Neural crest cell (in vitro differentiated cells): ENCODE measurements at places on chromosomes 5 and 9. TPM values are rescaled to one million over a fixed set of nuclear protein-coding genes. Genes with fewer than 3 reads are reported as not detected.

The NOL8 gene
- 38.6 and 40.1 TPM in 2 replicates for total RNA-seq

The SLC25A2 gene
- total RNA-seq: 0.72 and 1.1 TPM in 2 replicates

GRCh38 chr9:121641224-121641611 lies 10.2 kb upstream of the DAB2IP start:
- H3K27me3 ChIP-seq: peaks cover 3% of the 10 kb centered on the region
- peaks cover 61% of the 10 kb centered on the region for H3K4me1 ChIP-seq
- no peak overlapping the region for H3K4me3 ChIP-seq
- no peak overlapping the region for H3K27ac ChIP-seq

The GABRA6 gene
- total RNA-seq: not detected in 2 replicates

The RGS7BP gene
- total RNA-seq: 0.39 and 0.56 TPM in 2 replicates

The ETF1 gene
- 101 and 107 TPM in 2 replicates for total RNA-seq

DNA sequence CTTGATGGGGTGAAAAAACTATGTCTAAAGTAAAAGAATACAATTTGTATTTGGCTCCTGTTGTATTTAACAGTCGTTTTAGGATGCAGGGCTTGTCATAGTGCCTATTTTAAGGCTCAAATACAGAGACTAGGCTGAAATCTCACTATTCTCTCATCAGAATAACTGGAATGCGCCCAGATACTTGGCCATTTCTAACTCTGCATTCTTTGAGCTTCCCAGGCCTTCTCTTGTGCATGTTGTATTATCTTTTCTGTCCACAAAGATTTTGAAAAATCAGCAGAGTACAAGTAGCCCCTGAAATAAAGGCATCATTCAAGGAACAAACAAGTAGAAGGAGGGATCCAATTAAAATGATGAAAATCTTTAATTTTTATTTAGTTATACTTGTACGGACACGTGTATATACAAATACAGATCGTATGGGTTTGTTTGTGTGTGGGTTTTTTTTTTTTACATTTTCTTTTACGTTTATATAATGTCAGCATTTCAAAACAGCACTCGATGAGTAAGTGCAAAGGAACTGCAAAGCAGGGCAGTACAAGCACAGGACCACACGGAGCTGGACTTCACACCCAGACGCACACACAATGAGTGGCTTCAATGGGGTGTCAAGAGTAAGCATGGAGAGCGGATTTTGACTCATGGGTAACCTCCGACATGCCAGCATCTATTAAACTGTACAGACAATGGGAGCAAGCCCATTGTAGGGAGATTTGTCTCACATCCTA lies 294.0 kb downstream of the EFNA5 start:
- H3K27ac ChIP-seq: no peak overlapping the region
- no peaks in the 10 kb centered on the region for H3K27me3 ChIP-seq
- no peak overlapping the region for H3K4me3 ChIP-seq
- H3K4me1 ChIP-seq: peaks cover 52% of the 10 kb centered on the region

- no peaks in the 10 kb centered on the region for H3K36me3 ChIP-seq
- no peak for DNase-seq
- peaks cover 6% of the 10 kb centered on the region for H3K27me3 ChIP-seq
- H3K4me3 ChIP-seq: no peak overlapping the region
- H3K4me1 ChIP-seq: no peaks in the 10 kb centered on the region
- H3K27ac ChIP-seq: no peak overlapping the region
Observed at GRCh38 chr9:36945999-36946398, 88.1 kb downstream of the PAX5 start.

DNA sequence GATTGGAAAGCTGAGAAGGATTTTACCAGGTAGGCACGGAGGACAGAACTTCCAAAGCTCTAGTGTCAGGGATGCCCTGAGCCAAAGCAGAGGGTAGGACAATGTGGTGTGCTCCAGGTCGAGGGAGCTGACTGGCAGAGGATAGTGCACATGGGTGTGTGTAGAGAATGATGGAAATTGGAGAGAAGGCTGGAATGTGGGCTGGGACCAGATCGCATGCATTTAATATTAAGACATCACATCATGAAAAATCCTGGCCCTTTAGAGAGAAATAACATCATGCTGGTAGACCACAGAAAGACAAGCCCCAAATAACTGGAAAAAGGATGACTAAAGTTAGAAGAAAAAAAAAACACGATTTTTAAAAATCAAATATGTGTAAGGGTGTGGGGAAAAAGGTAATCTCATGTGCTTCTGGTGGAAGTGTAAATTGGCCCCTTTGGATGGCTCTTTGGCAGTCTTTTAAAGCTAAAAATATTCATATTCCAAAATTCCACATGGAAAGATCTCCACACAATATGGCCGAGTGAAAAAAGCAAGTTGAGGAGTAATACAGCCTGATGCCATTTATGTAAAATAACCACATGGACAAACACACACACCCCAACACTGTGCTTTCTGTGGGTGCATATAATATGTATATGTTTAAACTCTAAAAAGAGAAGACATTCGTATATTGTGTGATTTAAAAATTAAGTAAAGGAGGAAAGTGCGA lies 67.0 kb upstream of the TGFBR1 start:
- peak overlapping the region; percentile 60 for H3K27ac ChIP-seq
- H3K4me3 ChIP-seq: peak overlapping the region; percentile 33
- H3K36me3 ChIP-seq: no peaks in the 10 kb centered on the region
- peaks cover 30% of the 10 kb centered on the region for H3K27me3 ChIP-seq

The PPIC gene
- total RNA-seq: 0.93 and 1.7 TPM in 2 replicates
